ENCODE measurements at places on chromosomes 11 and 22.

DNA sequence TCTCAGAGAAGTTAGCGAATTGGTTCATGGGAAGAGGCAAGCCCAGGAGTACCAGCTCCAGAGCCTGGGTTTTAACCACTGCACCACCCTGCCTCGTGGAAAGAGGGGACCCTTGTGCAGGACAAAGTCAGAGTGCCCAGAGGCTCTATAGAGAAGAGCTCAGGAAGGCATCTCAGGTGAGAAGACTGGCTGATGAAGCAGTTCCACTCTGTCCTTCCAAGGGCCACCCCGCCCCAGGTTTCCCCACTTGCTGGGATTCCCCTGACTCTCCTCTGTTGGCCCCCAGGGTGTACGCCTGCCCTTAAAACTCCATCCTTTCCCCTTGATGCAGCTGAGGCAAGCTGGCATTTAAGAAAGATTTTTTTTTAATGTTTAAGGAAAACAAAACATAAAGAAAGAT, 265.8 kb downstream of the BUD13 start:
- no peak for DNase-seq

DNA sequence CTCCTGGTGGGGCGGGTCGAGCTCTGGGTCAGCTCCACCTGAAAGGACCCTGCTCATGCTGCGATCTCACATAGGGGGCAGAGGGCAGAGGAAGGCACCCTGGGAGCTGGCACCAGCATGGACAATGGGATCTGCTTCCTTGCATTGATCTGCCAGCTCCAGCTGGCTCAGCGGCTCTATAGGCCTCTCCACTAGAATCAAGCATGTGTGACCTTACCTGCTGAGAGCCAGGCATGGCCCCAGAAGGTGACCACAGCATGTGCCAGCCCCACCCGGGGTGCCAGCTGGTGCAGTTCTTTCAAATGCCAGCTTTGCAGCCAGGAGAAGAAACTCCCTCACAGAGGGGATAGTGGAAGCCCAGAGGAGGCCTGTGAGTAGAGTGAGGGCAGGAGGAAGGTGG, 22.0 kb upstream of the KLHL35 start:
- no peak for DNase-seq

- no peak for DNase-seq
Observed at GRCh38 chr22:18970176-18970947, 34.3 kb upstream of the PRODH start.

GRCh38 chr22:33492210-33492651, 428.0 kb downstream of the LARGE1 start:
- no peak for DNase-seq

- no peak for DNase-seq
Observed at GRCh38 chr11:132838627-132839026, 693.7 kb downstream of the OPCML start.

GRCh38 chr11:120244476-120245365, 4.8 kb downstream of the POU2F3 start:
- no peak for DNase-seq

DNA sequence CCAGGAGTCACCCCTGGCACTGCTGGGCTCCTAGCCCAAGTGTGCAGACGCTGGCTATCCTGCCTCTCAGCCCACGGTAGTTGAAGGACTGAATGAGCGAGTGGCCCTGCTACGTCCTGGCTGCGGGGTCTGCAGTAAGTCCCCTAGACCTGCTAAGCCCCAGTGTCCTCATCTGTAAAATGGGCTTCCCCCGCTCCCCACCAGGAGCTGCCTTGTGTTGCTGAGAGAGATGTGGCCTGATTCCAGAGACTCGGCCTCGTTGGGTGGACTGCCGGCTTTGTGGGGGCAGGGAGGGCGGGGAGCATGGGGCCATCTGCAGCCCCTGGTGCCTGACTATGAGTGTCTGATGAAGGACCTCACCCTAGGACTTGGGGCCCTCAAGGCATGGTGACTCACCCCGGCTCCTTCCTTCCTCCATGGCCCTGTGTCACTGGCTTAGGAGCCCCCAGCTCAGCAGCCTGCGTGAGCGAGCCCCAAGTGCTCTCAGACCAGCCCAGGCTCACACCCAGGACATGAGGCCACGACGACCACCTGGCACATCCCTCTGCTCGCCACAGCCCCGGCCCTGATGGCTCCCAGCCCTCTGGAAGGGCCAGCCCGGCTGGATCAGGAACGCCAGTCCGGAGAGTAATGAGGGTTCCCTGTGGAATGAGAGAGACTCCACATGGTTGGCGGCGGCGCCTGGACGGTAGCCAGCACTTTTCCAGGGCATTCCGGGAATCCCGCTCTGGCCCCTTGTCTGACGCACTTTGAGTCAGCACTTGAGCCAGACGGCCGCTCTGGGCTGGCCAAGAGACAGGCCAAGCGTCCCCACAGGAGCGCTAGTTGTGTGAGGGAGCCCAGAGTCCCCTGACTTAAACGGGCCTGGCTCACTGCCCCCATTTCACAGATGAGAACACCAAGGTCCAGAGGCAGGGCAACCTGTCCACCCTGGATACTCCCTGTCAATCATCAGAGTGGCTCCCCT, 50.5 kb upstream of the SHISAL1 start:
- DNase-seq: no peak

DNA sequence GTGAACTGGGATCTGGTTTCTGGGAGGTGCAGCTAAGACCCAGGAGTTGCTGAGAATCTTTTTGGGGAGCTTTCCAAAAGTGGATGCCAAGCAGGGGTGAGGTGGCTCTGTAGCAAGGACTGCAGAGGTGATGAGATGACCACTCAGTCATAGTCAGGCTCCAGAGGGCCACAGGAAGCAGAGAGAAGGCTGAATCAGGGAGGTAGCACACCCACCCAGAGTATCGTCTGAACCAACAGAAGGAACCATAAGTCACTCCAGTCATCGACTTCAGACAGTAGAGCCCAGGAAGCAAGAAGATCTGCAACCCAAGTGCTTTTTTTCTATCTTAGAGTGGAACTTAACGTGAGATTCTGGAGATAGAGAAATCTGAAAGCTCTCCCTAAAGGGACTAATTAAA, 335.7 kb upstream of the MPPED2 start:
- DNase-seq: no peak
